ENCODE measurements at places on chromosomes 3 and 15.
A peak's percentile ranks its signal among the peaks of the same experiment; 100 is the strongest.

DNA sequence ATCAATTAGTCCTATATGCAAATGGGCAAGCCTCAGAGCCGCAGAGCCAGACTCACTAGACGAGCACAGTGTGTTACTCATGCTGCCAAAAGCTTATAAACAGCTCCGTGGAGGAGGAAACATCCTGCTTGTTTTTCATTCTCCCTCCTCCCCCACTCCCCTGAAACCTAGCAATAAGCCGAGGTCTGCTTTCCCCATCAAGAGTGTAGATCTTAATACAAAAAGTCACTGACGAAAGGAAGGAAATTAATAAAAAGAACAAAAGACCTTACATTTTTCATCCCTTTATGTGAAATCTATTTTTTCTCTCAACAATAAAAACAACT, 88.5 kb downstream of the XXYLT1 start:
- no peak for DNase-seq

DNA sequence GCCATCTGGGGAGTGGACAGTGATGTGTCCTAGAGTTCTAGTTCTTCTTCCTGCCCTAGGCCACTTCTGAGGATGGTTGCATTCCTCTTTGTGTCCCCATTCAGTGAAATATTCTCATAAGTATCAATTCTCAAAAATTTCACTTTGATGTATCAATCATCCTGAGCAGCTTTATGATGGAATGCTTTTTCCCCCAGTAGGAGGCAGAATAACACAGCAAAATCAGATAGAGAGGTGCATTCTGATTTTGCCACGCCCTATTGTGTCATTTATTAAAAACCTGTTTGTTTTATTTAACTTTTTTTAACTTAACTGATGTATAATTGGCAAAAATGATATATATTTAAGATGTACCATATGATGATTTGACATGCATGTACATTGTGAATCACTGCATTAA, 656.0 kb upstream of the GRM7 start:
- DNase-seq, result no peak

- DNase-seq, result no peak
Observed at GRCh38 chr3:38743043-38743442, 73.0 kb downstream of the SCN10A start.

- DNase-seq, result no peak
Observed at GRCh38 chr3:61861410-61861809, 300.0 kb downstream of the PTPRG start.

DNA sequence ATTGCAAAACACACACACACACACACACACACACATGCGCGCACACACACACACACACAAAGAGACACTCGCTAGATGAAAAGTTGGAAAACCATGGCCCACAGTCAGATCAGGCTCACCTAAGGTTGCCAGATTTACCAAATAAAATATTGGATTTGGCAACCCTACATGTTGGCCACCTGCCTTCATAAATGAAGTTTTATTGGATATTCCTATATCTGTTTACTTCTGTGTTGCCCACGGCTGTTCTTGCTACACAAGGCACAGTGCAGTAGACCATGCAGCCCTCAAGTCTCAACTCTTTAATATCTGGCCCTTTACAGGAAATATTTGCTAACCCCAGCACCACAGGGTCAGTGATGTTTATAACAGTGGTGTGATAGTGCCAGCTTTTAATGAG, 445.0 kb upstream of the PROK2 start:
- no peak for DNase-seq

GRCh38 chr15:91142106-91142744, 42.2 kb downstream of the SV2B start:
- DNase-seq, result no peak

GRCh38 chr15:91472316-91472756, 372.3 kb downstream of the SV2B start:
- no peak for DNase-seq

- no peak for DNase-seq
Observed at GRCh38 chr15:83018436-83018835, 7.0 kb upstream of the C15orf40 start.

GRCh38 chr3:41710646-41711388, 251.1 kb downstream of the ULK4 start:
- DNase-seq, result no peak

- peak; percentile 57 for DNase-seq
Observed at GRCh38 chr15:34582461-34583371, 735 bp downstream of the GOLGA8B start.

DNA sequence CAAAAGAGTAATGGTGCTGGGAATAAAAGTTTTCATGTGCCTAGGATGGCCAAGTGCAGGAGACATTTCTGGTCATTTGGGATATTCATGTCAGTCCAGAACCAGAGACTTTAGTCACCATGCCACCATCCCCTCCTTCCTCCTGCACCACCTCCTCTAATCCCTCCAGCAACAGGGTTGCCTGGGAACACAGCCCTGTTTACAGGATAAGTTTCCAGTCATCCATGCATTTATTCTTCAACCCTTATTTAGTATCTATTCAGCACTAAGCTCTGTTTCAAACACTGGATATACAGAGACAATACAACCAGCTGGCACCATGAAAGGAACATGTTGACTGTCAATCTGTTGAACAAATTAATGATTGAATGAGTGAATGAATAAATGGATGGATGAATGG, 211.7 kb downstream of the CLSTN2 start:
- DNase-seq, result no peak

DNA sequence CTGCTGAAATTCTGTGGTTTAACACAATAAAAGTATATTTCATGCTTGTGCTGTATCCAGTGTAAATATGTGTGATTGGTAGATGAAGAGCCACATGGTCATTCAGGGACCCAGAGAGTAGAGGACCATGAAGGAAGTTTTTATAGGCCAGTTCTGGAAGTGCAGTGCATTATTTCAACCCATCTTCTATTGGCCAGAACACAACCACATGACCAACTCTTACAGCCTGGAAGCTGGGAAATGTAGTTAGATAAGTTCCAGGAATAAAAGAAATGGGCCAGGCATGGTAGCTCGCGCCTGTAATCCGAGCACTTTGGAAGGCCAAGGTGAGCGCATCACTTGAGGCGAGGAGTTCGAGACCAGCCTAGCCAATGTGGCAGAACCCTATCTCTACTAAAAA, 21.4 kb upstream of the PRTG start:
- no peak for DNase-seq

- no peak for DNase-seq
Observed at GRCh38 chr3:105210141-105210540, 156.6 kb upstream of the ALCAM start.

GRCh38 chr15:78177447-78177873, 28.3 kb downstream of the IDH3A start:
- no peak for DNase-seq

- DNase-seq, result no peak
Observed at GRCh38 chr15:81897057-81897677, 148.7 kb downstream of the MEX3B start.

Measured in mesothelial cell of epicardium (in vitro differentiated cells).